Activated T-helper 1 cell treated with anti-CD3 and anti-CD28 coated beads, Interleukin-12 subunit alpha, Interleukin-12 subunit beta, Interleukin-2, Interleukin-4 antibody, amounts not matched to agents 30 ng/mL and 10 ng/mL and 1 ng/mL, durations not matched to agents 14 hours and 24 hours and 36 hours (primary cell): ENCODE measurements at places on chromosomes 2 and 18.

GRCh38 chr2:239035361-239035814 lies 187.5 kb downstream of the TWIST2 start:
- peaks cover 21% of the 10 kb centered on the region for H3K27me3 ChIP-seq
- no peaks in the 10 kb centered on the region for H3K36me3 ChIP-seq
- peak; percentile 40 for DNase-seq

GRCh38 chr2:182625814-182626213 lies 90.2 kb upstream of the DNAJC10 start:
- no peak for DNase-seq
- peaks cover 4% of the 10 kb centered on the region for H3K27me3 ChIP-seq
- H3K4me1 ChIP-seq = no peaks in the 10 kb centered on the region
- H3K4me3 ChIP-seq = no peak overlapping the region

DNA sequence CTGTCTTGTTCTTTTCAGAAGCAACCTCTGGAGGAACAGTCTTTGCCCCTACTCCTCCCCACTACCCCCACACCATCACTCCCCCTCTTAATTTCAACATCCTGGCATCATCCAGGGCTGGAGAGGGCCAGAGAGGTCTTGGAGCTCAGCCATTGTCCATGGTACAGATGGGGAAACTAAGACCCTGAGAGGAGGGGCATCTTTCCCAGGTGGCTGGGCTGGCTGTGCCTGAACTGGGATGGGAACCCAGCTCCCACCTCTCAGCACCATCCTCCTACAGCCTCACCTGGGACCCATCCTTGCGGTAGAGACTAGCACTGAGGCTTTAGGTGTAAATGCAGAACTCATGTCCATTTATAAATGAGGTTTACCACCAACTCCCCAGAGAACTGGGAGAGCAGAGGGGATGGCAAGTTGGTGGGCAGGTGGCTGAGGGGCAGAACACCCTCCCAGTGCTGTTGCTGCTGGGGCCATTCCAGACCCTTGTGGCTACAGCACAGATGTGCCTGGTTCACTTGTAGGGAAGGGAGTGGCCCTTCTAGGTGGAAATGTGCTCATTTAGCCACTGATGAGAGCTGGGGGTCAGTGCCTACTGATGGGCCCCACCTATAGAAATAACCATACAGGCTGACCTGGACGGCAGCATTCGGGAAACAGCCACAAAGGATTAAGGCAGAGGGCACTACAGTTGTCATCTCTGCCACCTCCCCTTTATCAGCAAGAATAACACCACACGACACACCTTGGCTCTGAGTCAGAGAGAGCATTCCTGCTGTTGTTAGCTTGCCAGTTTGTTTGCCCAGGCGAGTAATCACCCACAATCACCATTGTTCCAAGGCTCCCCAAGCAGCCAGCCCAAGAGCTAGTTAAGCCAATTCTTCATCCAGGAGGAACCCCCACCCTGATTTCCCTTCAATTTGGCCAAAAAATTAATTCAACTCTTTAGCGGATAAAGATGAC lies 2.1 kb downstream of the MLPH start:
- H3K4me3 ChIP-seq = no peak overlapping the region
- no peaks in the 10 kb centered on the region for H3K36me3 ChIP-seq
- no peak overlapping the region for H3K27ac ChIP-seq
- H3K27me3 ChIP-seq = peaks cover 38% of the 10 kb centered on the region
- no peaks in the 10 kb centered on the region for H3K4me1 ChIP-seq
- DNase-seq = no peak

DNA sequence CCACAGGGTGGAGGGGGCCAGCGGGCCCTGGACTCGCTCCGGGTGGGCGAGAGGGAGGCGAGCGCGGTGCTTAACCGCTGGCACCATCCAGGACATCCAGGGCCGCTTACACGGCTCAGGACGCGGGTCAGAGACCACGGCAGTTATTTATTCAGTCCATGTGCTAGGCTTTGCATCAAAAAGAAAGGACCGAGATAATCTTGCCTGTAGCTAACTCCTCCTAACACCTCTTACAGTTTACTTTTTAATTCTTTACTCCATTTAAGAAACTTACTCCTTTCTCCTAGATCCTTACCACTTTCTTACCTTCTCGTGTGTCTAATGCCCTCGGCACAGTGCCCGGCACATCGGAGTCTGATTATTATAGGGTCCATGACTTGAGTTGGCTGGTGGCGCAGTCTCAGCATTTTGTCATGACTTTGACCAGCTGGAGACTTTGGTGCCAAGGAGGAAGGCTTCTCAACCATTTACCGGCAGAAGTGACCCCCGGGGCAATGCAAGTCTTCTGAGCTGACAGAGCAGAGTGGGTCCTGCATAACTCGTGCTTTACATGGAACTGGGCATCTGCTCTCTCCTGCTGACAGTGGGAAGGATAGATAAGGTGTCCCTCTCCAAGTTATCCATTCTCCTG lies 503 bp downstream of the ANXA4 start:
- H3K27ac ChIP-seq = peak overlapping the region; percentile 85
- no peak for DNase-seq
- H3K4me3 ChIP-seq = peak overlapping the region; percentile 98
- peaks cover 26% of the 10 kb centered on the region for H3K4me1 ChIP-seq
- H3K36me3 ChIP-seq = peaks cover 10% of the 10 kb centered on the region
- peaks cover 1% of the 10 kb centered on the region for H3K27me3 ChIP-seq

DNA sequence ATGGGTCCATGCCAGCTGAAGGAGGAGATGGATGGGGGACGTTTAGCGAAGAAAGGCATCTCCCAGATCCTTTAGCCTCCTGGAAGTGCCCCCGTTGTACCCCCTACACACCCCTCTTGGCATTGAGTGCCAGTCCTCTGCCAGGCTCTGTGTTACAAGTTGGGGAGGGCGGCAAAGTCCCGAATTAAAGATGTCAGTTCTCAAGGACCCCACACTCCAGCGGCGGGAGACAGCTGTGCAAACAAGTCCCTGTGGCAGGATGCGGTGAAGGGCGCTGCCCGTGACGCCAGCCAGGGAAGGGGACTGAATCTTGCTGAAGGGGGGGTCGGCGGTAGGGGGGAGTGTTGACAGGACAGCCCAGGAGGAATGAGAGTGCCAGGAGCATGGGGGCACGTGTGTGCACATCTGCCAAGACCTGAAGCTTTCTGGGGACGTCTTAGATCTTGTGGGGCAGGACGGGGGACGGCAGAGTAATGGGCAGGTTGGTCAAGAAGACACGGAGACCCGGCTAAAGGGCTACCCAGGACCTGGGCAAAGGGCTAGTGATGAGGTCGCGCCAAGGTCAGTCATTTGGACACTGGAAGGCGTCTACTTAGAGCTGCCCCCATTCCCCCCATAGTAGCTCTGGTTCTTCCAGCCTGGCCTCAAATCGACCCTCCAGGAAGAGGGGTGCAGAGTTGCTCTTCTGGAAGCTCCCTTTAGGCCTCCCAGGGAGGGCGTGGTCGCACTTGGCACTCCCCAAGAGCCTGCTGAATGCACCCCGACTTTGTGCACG lies 2.8 kb upstream of the CTDSP1 start:
- peak; percentile 69 for DNase-seq
- H3K4me1 ChIP-seq = peaks cover 40% of the 10 kb centered on the region
- H3K27ac ChIP-seq = peak overlapping the region; percentile 98
- no peaks in the 10 kb centered on the region for H3K36me3 ChIP-seq
- peaks cover 3% of the 10 kb centered on the region for H3K27me3 ChIP-seq
